ENCODE measurements at places on chromosomes 1 and 21. TPM values are rescaled to one million over a fixed set of nuclear protein-coding genes. Genes with fewer than 3 reads are reported as not detected.

The TRAF3IP3 gene
- 2.5 TPM for polyA plus RNA-seq

The DENND2C gene
- polyA plus RNA-seq, result 35.6 TPM

The AQP10 gene
- 0.02 TPM for polyA plus RNA-seq

The PCP4 gene
- 42.3 TPM for polyA plus RNA-seq

The ZNF326 gene
- polyA plus RNA-seq, result 14.0 TPM

The PRCC gene
- 36.6 TPM for polyA plus RNA-seq

The CDCP2 gene
- 0.06 TPM for polyA plus RNA-seq

The VWA5B1 gene
- polyA plus RNA-seq, result not detected

The KAZN gene
- 32.0 TPM for polyA plus RNA-seq
